H9 (cell line): ENCODE measurements at places on chromosomes 4 and X.

DNA sequence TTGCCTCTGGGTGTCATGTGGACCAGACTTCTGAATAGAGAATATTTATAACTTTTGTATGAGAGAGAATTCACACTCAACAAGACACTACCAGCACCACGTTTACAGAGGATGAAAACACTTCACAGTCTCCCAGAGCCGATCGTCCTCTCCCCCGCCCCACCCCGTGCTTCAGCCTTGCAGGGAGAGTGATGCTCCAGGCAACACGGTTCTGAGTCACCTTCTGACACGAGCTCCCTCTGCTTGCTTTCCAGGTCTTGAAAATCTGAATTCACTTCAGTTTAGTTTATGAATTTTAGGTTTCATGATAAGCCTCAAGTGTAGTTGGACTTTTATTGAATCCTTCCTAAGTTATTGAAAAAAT is 59.8 kb downstream of the CPLX1 start:
- no peak for DNase-seq

DNA sequence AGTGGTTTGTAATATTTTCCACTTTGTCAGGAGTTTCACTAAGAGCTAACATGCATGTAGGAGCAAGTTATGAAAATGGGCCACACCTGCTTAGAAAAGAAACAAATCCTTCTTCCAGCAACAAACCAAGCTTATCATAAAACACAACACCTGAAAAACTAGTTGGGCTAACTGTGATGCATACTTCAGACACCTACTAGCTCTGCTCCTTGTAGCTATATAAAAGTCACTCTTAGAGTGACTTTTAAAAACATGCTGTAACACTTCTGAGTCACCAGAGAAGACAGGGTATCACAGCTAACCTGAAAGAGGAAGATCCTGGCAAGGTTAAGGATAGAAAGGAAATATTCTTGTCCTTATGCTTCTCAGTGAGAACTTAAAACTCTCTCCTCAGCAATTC is 3.6 kb upstream of the SLAIN2 start:
- no peak for DNase-seq

DNA sequence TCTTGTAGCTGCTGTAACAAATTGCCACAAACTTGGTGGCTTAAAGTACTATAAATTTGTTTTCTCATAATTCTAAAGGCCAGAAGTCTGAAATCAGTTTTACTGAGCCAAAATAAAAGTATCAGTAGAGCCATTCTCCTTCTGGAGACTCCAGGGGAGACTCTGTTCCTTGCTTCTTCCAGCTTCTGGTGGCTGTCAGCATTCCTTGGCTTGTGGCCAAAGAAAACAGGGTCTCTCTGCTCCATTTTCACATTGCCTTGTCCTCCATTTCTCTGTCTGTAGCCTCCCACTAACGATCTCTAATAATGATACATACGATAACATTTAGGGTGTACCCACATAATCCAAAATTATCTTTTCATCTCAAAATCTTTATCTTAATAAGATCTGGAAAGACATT is 200.4 kb downstream of the MAB21L2 start:
- no peak for DNase-seq

- no peak for DNase-seq
These were observed 51.4 kb downstream of the SHROOM4 start for GRCh38 chrX:50762578-50762977.
